Activated CD4-positive, CD25-positive, alpha-beta regulatory T cell (primary cell): ENCODE measurements at places on chromosomes 12 and 14.
A peak's percentile ranks its signal among the peaks of the same experiment; 100 is the strongest.

DNA sequence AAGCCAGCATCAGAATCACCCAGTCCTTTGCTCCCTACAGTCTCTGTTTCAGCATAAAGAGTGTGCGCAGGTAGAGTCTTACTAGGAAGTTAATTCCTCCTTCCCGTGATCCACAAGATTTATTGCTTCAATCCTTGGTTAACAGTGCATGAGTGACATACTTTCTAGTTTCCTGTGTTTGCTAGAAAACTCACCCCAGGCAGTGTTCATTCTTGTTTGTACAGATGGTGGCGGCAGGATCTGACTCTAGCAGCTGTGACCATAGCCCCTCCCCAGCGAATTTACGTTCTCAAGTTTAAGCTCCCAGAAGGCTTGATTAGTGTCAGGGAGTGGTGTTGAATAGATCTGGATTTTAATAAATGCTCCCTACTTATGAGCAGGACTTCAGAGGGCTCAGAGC lies 75.9 kb upstream of the ANO2 start:
- no peak for DNase-seq

- no peak for DNase-seq
Observed at GRCh38 chr12:67893022-67893580, 96.1 kb upstream of the IFNG-AS1 start.

GRCh38 chr12:89494411-89495231 lies 30.0 kb downstream of the GALNT4 start:
- peak; percentile 34 for DNase-seq

GRCh38 chr14:103031566-103031911 lies 25.8 kb downstream of the CDC42BPB start:
- DNase-seq = no peak

- DNase-seq = no peak
Observed at GRCh38 chr12:124733086-124733485, 130.6 kb downstream of the SCARB1 start.

DNA sequence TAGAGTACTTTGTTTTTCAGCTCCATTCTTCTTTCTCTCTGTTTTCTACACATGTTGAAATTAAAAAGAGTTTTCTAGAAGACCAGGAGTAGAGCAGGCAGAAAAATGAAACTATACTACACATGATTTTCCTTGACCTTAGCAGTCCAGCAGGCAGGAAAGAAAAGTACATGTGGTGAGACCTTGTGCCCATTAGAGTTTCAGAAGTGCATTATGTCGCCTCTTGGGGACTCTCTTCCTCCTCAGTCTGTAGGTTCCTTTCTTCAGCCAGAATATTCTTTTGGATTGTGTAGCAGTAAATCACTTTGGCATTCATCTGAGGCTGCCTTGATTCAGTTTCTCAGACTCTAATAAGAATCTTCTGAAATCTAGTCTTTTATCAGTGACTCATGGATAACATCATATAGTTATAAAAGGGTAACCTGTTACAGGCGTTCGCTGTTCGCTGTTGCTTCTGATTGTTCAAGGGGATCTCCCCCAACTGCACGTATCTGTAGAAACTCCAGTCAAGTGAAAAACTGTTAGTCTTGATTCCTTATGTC lies 161.8 kb downstream of the ANO4 start:
- DNase-seq = no peak

GRCh38 chr14:23358553-23359166 lies 6.0 kb upstream of the SLC22A17 start:
- no peak for DNase-seq

GRCh38 chr14:51554953-51555352 lies 96.8 kb upstream of the FRMD6 start:
- DNase-seq = no peak

- no peak for DNase-seq
Observed at GRCh38 chr12:87310126-87310525, 719.1 kb downstream of the C12orf50 start.

GRCh38 chr12:68416826-68417225 lies 84.7 kb upstream of the MDM1 start:
- no peak for DNase-seq
